ENCODE measurements at places on chromosomes 5 and 9.

DNA sequence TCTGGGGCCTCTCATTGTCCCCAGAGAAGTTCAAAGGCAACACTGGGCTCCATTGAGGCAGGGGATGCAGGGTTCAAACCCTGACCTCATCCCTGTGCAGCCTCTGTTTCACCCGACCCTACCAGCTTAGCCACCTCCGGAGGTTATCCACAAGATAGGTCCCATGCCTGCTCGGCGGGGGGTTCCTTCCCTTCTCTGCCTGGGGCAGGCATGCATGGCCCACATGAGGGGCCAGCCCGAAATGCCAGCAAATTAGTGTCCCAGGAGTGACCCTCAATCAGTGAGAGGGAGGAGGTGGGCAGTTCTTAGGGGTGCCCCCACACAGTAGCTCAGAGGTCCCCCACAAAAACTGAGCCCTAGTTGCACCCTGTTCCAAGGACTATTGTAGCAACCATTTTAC lies 24.8 kb upstream of the FUBP3 start:
- DNase-seq, result no peak

DNA sequence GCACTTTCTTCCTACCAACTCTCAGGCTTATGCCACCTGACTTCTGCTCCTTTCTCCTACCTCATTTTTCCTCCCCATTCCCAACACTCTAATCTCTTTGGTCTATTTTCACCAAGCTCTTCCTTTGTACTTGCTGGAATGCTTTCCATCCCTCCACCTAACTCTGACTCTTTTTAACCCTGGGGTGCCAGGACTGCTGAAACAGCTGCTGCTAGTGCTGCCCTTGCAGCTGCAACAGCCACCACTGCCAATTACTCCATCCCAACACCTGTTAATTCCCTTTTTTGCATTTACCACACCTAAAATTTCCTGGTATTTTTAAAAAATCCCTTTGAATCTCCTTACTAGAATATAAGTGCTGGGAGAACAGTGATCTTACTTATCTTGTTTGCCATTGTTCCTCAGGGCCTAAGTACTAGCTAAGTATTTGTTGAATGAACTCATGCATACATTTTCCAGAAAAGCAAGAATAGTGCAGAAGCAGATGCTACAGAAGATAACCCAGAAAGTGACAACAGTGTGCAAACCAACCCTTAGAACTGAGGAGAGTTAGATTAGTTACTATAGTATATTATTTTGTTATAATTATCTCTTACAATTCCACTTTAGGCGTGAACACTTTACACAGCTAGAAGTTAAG lies 11.5 kb downstream of the NADK2 start:
- DNase-seq, result no peak

GRCh38 chr9:123305879-123306278 lies 37.5 kb upstream of the STRBP start:
- DNase-seq, result no peak

DNA sequence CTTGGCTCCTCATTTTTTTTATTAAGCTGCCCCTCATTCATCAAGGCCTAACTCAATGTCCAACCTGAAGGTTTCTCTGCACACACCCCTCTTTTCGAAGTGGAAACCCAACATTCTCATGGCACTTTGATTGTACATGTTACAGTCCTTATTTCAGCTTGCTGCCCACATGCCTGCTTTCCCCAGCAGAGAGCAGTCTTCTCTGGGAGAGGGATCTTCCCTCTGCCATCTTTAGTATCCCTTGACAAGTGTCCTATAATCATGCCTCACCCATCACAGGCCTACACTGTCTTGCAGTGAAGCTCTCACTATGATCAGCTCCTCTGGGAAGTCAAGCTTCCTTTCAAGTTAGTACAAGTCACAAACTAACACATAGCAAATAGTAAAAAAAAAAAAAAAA lies 175.1 kb downstream of the ACER2 start:
- no peak for DNase-seq

DNA sequence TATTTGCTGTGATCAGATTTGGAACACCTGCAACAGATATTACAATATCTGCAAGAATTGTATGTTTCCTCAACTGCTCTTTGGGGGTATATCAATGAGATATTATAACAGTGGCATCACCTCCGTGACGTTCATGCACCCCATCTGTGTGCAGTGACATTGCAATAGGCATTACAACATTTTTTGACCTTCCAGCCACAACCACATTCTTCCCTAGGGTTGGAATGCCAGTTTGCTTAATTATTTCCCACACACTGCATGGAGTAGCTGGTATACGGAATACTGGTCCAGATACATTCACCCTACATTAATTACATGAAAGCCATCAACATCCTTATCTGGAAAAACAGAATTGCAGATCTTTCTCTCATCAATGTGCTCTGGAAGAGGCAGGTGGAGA lies 42.3 kb downstream of the FBXO4 start:
- DNase-seq, result no peak

GRCh38 chr9:18327121-18327520 lies 146.8 kb upstream of the ADAMTSL1 start:
- no peak for DNase-seq

- no peak for DNase-seq
These were observed 46.0 kb downstream of the C9orf152 start for GRCh38 chr9:110161940-110162339.

DNA sequence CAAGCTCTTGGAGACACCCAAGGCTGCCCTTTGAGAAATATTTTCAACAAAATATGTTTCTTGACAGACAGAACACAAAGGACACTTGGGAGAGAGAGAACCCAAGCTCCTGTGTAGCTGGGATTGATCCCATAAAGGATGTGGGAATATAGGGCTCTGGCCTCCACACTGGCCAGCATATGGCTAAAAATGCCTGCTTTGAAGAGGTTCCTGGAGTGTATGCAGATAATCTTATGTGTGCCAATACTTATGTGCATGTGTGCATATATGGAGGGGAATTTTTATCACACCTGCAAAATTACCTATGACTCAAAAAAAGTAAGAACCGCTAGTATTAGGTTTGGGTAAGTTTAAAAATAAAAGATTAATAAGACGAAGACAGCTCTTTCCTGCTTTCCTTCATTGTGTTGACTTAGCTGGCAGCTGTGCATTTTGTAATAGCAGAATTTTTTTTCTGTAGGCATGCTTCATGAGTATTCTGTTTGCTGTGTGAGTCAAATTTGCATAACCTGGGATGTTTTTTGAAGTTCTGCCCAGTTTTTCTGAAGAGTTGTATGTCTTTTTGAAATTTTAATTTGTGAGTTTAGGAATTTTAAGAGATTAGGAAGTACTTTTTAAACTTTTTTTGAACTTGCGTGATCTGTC lies 42.6 kb downstream of the HACD4 start:
- DNase-seq, result no peak

Data from left renal cortex interstitium (tissue), 4 donors.